Right lobe of liver (tissue), 6 donors: ENCODE measurements at places on chromosomes 11 and 22. TPM values are rescaled to one million over a fixed set of nuclear protein-coding genes. Genes with fewer than 3 reads are reported as not detected.
A peak's percentile ranks its signal among the peaks of the same experiment; 100 is the strongest.

DNA sequence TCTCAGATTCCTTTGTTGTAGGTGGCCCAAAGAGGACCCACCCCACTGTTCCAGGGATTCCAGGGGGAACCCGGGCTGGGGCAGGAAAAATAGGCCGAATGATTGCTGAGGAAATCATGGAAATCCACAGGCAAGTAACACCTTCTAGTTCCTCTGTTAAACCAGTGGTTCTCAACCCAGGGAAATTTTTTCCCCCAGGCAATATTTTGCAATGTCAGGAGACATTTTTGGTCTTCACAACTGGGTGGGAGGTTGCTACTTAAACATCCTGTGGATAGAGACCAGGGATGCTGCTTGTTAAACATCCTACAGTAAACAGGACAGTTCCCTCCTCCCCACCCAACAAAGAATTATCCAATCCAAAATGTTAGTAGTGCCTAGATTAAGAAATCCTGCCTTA, 84.7 kb downstream of the BTBD10 start:
- H3K4me3 ChIP-seq, result no peak overlapping the region
- no peak for DNase-seq
- no peaks in the 10 kb centered on the region for H3K4me1 ChIP-seq

- no peak for DNase-seq
- no peak overlapping the region for H3K27ac ChIP-seq
- H3K27me3 ChIP-seq, result no peaks in the 10 kb centered on the region
- no peaks in the 10 kb centered on the region for H3K4me1 ChIP-seq
Measured at GRCh38 chr22:25388866-25389540, 169.6 kb downstream of the CRYBB2 start.

- H3K4me1 ChIP-seq, result peaks cover 13% of the 10 kb centered on the region
- H3K27ac ChIP-seq, result peak overlapping the region; percentile 87
- no peaks in the 10 kb centered on the region for H3K27me3 ChIP-seq
- peaks cover 21% of the 10 kb centered on the region for H3K36me3 ChIP-seq
- H3K4me3 ChIP-seq, result peak overlapping the region; percentile 56
- DNase-seq, result no peak
Measured at GRCh38 chr11:119093942-119094815, 7.5 kb downstream of the DPAGT1 start.

GRCh38 chr22:22080270-22080669, 97.7 kb upstream of the TOP3B start:
- H3K36me3 ChIP-seq, result no peaks in the 10 kb centered on the region
- no peak overlapping the region for H3K27ac ChIP-seq
- no peaks in the 10 kb centered on the region for H3K4me1 ChIP-seq
- no peaks in the 10 kb centered on the region for H3K27me3 ChIP-seq
- no peak overlapping the region for H3K4me3 ChIP-seq

DNA sequence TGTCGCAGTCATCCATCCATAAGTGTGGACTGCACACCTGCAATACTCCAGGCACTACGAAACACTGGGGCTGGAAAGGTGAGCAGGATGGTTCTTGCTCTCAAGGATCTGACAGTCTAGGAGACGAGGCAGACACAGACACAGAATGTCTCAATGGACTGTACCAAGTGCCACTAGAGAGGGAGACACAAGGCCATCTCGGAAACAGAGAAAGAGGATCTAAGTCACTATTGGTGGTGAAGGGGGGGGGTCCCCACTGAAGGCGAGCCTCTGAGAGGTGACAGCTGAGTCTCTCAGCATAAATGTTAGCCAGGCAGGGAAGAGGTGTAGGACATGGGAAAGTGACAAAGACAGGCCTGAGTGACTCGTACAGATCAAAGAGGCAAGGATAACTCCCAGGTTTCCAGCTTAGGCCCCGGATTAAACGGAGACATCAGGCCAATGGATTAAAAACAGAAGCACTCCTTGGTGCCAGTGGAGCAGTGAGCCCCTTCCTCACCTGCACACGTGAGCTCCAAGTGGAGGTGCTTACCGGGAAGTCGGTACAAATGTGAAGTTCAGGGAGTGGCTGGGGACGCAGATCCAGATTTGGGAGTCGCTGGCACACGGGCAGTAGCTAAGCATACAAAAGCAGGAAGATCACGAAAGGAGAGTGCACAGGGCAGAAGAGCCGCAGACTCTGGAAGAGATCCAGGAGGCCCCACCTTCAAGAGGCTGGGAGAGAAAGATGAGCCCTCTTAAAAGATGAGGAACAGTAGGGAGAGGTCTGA, 117.2 kb downstream of the MICAL3 start:
- peaks cover 19% of the 10 kb centered on the region for H3K36me3 ChIP-seq
- H3K4me1 ChIP-seq, result peaks cover 12% of the 10 kb centered on the region
- DNase-seq, result no peak

GRCh38 chr11:4065086-4065485, 29.5 kb upstream of the RRM1 start:
- no peaks in the 10 kb centered on the region for H3K4me1 ChIP-seq
- no peak for DNase-seq
- no peaks in the 10 kb centered on the region for H3K27me3 ChIP-seq
- H3K4me3 ChIP-seq, result no peak overlapping the region
- H3K36me3 ChIP-seq, result peaks cover 3% of the 10 kb centered on the region
- H3K27ac ChIP-seq, result no peak overlapping the region

- peak within 1 kb of the TSS; percentile 6 for H3K27ac ChIP-seq
- H3K4me3 ChIP-seq, result peak within 1 kb of the TSS; percentile 13
- no peak for DNase-seq
- H3K4me1 ChIP-seq, result no peaks in the 10 kb centered on the region
- no peaks in the 10 kb centered on the region for H3K36me3 ChIP-seq
- H3K27me3 ChIP-seq, result no peaks in the 10 kb centered on the region
Measured at GRCh38 chr11:73645972-73646631, at the start of gene PLEKHB1. Gene PLEKHB1 (plus strand): TSS chr11:73646581. CDS start chr11:73646609, 28 bp downstream.

- H3K36me3 ChIP-seq, result no peaks in the 10 kb centered on the region
- H3K4me3 ChIP-seq, result no peak overlapping the region
- DNase-seq, result no peak
Measured at GRCh38 chr22:39209756-39210155, 35.0 kb downstream of the PDGFB start.

GRCh38 chr22:20430101-20430719, 7.4 kb downstream of the SCARF2 start:
- no peaks in the 10 kb centered on the region for H3K36me3 ChIP-seq
- H3K4me1 ChIP-seq, result peaks cover 25% of the 10 kb centered on the region
- no peaks in the 10 kb centered on the region for H3K27me3 ChIP-seq
- no peak for DNase-seq
- peak overlapping the region; percentile 2 for H3K4me3 ChIP-seq

DNA sequence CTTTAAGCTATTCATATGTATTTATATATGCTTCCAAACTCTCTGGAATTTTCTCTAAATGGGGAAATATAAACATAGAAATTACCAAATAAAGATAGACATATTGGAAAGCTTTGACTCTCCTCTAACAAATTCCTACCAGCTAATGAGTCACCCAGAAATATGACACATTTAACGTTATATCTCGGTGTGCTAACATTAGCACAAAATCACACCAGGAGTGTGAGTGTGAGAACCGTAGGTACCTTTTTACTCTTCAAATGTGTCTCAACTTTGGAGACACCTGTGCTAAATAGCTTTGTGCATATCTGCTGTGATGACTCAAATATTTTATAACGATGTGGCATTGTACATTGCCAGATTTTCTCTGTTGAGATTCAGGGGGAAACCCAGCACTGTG, 714.4 kb downstream of the METTL15 start:
- H3K27me3 ChIP-seq, result no peaks in the 10 kb centered on the region
- no peaks in the 10 kb centered on the region for H3K36me3 ChIP-seq
- H3K4me3 ChIP-seq, result no peak overlapping the region
- H3K27ac ChIP-seq, result no peak overlapping the region

GRCh38 chr22:44885806-44886360, 123.9 kb downstream of the PHF21B start:
- H3K4me3 ChIP-seq, result no peak overlapping the region
- DNase-seq, result peak; percentile 34
- no peak overlapping the region for H3K27ac ChIP-seq
- no peaks in the 10 kb centered on the region for H3K4me1 ChIP-seq

DNA sequence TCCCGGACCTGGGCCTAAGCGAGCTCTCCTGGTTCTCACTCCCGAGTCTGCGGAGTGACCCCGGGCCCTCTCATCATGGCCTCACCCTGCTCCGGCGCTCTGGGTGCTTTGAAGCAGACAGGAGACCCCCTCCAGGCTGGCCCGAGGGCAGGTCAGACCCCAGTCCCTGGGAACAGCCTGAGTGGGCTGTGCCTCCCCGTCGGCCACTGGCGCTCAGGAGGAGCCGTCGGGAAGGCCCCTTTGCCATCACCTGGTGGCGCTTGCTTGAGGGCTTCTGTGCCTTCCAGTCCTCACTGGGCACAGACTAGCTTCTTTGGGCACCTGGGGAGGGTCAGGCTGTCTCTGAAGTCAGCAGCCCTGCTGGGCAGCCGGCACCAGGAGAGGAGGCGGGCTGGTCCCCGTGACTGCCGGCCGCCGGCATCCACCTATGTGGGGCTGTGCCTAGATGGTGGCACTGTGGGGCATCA, 6.7 kb downstream of the BRSK2 start:
- H3K4me1 ChIP-seq, result no peaks in the 10 kb centered on the region
- H3K36me3 ChIP-seq, result no peaks in the 10 kb centered on the region
- H3K27me3 ChIP-seq, result peaks cover under 1% of the 10 kb centered on the region
- H3K4me3 ChIP-seq, result no peak overlapping the region
- H3K27ac ChIP-seq, result no peak overlapping the region
- no peak for DNase-seq

DNA sequence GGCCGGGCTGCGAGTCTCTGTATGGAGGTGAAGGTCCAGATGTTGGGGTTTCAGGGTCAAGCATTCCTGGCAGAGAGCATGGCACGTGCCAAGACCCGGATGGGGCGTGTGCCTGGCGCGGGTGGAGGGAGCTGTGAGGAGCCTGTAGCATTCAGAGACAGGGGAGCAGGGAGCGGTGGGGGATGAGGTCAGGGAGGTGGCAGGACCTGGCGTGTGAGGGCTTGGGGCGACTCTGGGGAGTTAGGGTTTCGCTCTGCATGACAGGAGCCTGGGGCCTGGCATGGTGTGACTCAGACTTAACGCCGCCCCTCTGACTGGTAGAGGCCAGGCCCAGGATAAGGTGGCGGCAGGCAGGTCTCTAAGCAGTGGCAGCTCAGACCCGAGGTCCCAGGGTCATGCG, 103.0 kb downstream of the KCNQ1 start:
- no peaks in the 10 kb centered on the region for H3K36me3 ChIP-seq
- peak; percentile 55 for DNase-seq
- H3K4me3 ChIP-seq, result no peak overlapping the region
- no peaks in the 10 kb centered on the region for H3K27me3 ChIP-seq
- no peaks in the 10 kb centered on the region for H3K4me1 ChIP-seq

GRCh38 chr11:65151331-65151899, 17.1 kb upstream of the SYVN1 start:
- no peaks in the 10 kb centered on the region for H3K36me3 ChIP-seq
- peak overlapping the region; percentile 66 for H3K27ac ChIP-seq
- no peak for DNase-seq
- H3K4me3 ChIP-seq, result no peak overlapping the region
- H3K4me1 ChIP-seq, result peaks cover 10% of the 10 kb centered on the region
- no peaks in the 10 kb centered on the region for H3K27me3 ChIP-seq

GRCh38 chr11:67489885-67490726, 7.3 kb downstream of the AIP start:
- no peaks in the 10 kb centered on the region for H3K4me1 ChIP-seq
- no peak overlapping the region for H3K4me3 ChIP-seq
- H3K36me3 ChIP-seq, result peaks cover 15% of the 10 kb centered on the region
- no peak overlapping the region for H3K27ac ChIP-seq

- no peaks in the 10 kb centered on the region for H3K36me3 ChIP-seq
- no peak overlapping the region for H3K4me3 ChIP-seq
- peaks cover 11% of the 10 kb centered on the region for H3K4me1 ChIP-seq
- H3K27me3 ChIP-seq, result no peaks in the 10 kb centered on the region
Measured at GRCh38 chr11:14184028-14184940, 174.7 kb downstream of the RRAS2 start.

DNA sequence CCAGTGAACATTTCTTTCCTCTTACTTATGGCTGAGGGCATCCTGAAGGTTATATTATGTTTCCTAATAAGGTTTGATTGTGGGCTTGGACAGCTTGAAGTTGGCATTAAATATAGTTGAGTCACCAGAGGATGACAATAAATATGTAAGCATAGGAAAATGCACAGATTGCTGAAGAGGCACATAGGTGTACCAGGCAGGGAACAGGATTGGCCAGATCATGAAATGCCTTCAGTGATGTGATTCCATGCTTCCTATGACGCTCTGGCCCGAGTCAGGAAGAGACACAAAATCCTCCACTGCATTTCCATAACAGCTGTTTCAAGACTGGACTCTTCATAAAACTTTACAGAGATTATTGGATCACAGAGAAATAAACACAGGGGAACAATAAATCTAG, 41.4 kb upstream of the SYN3 start:
- DNase-seq, result no peak
- no peak overlapping the region for H3K27ac ChIP-seq
- H3K27me3 ChIP-seq, result no peaks in the 10 kb centered on the region
- H3K4me3 ChIP-seq, result no peak overlapping the region
- H3K36me3 ChIP-seq, result no peaks in the 10 kb centered on the region

- no peak overlapping the region for H3K4me3 ChIP-seq
- H3K27ac ChIP-seq, result no peak overlapping the region
- H3K36me3 ChIP-seq, result no peaks in the 10 kb centered on the region
Measured at GRCh38 chr22:32615874-32616564, 141.4 kb downstream of the FBXO7 start.

- H3K4me3 ChIP-seq, result no peak overlapping the region
- DNase-seq, result peak; percentile 56
- no peaks in the 10 kb centered on the region for H3K36me3 ChIP-seq
- H3K27ac ChIP-seq, result no peak overlapping the region
Measured at GRCh38 chr11:121321614-121322243, 29.2 kb downstream of the SC5D start.

GRCh38 chr11:97279341-97279740, 889.5 kb downstream of the JRKL start:
- no peaks in the 10 kb centered on the region for H3K27me3 ChIP-seq
- no peak overlapping the region for H3K4me3 ChIP-seq
- no peaks in the 10 kb centered on the region for H3K36me3 ChIP-seq
- no peak for DNase-seq

OR5B12 gene
- not detected for total RNA-seq

HEPN1 gene
- total RNA-seq, result not detected

SCGB1C1 gene
- not detected for total RNA-seq

MMP7 gene
- 2.9 TPM for total RNA-seq

OR4A47 gene
- total RNA-seq, result not detected

OR10A2 gene
- total RNA-seq, result not detected

CPSF7 gene
- 33.8 TPM for total RNA-seq

ARVCF gene
- total RNA-seq, result 22.8 TPM

OR5A1 gene
- not detected for total RNA-seq

SC5D gene
- total RNA-seq, result 82.6 TPM

TRIM49D1 gene
- not detected for total RNA-seq

OR4X2 gene
- total RNA-seq, result not detected

TNNI2 gene
- 1.1 TPM for total RNA-seq
